Psoas muscle (tissue), 8 donors: ENCODE measurements at places on chromosomes 7 and 10. TPM values are rescaled to one million over a fixed set of nuclear protein-coding genes. Genes with fewer than 3 reads are reported as not detected.

DNA sequence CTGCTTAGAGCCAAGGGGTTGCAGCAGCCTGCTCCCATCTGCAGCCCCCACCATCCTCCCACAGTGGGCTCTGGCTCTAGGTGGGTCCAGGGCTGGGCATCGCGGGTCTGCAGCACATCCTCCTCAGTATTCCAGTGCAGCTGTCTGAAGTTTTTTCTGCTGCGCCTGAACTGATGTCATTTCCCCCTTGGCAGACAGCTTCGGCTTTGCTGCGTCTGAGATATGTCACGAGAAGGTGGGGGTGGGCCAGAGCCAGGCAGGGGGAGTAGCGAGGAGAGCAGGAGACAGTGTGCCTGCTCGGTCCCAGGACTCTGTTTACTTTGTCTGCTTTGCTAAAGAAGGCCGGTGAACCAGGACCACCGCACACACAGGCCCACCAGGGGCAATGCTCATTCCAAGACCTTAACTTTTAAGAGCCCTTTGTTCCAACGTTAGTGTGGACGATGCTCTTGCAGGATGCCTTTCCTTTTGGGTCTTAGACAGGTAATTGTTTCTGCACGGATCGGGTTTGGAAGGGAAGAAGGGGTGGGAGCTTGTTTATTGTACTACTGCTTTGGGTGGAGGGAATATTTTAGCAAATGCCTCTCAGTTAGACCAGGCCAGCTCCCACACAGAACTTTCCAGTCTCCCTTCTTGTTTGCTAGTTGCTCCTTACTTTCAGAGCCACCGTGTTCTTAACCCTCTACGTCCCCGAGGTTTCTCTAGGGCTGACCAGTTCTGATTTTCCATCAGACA, 32.4 kb downstream of the WBP1L start:
- H3K27me3 ChIP-seq, result no peaks in the 10 kb centered on the region
- H3K4me3 ChIP-seq, result peak overlapping the region; percentile 81
- H3K36me3 ChIP-seq, result no peaks in the 10 kb centered on the region
- H3K27ac ChIP-seq, result peak overlapping the region; percentile 98
- H3K4me1 ChIP-seq, result peaks cover 75% of the 10 kb centered on the region

Gene CTAGE8
- not detected for total RNA-seq

DNA sequence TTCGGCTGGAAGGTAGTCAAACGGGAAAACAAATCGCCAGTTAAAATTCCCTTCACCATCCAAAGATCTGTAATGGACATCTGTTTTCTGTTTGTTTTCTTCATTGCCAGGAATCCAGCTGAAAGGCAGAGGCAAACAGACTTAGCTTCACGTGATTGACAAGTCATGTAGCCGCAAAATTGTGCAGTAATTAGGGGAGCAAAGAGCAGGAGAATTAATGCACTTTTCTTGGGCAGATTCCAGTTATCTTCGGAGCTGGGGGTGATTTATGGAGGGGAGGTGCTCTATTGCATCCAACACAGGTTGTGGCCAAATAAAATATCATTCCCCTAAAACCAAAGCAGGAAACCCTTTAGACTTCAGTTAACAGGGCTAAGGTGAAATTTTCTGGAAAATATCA, 162.2 kb downstream of the MYOF start:
- no peak for DNase-seq
- no peak overlapping the region for H3K27ac ChIP-seq
- no peaks in the 10 kb centered on the region for H3K4me1 ChIP-seq
- no peaks in the 10 kb centered on the region for H3K36me3 ChIP-seq
- no peaks in the 10 kb centered on the region for H3K27me3 ChIP-seq

- H3K36me3 ChIP-seq, result peaks cover 2% of the 10 kb centered on the region
- no peaks in the 10 kb centered on the region for H3K27me3 ChIP-seq
- no peak overlapping the region for H3K4me3 ChIP-seq
- DNase-seq, result no peak
- H3K27ac ChIP-seq, result no peak overlapping the region
These were observed 83.4 kb downstream of the VOPP1 start for GRCh38 chr7:55488804-55489340.

Gene CDHR3
- total RNA-seq, result 1.7 TPM

- H3K27ac ChIP-seq, result no peak overlapping the region
- H3K4me3 ChIP-seq, result no peak overlapping the region
- no peaks in the 10 kb centered on the region for H3K36me3 ChIP-seq
- no peaks in the 10 kb centered on the region for H3K4me1 ChIP-seq
- H3K27me3 ChIP-seq, result no peaks in the 10 kb centered on the region
- DNase-seq, result no peak
These were observed 1004.0 kb upstream of the C7orf33 start for GRCh38 chr7:147586526-147586925.

Gene SCIN
- total RNA-seq, result 0.17 TPM
